ENCODE measurements at places on chromosomes 3 and 15.

DNA sequence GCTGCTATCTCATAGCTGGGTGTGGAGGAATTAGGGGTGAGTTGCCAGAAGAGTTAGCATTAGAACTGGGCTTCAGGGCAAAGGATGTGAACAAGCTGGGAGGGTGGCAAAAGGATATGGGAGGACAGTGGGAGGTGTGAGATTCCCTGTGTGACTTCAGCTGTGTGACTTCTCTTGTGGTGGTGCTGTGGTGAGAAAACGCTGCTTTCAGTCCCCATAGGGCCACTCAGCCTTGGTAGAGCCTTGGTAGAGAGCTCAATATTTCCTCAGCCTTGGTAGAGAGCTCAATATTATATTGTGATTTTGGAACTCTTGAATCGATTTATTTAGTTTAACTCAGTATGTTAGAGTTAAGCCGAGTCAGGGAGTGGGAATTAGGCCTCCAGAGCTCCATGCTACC is 499.7 kb downstream of the EDEM1 start:
- no peak for DNase-seq

- DNase-seq, result no peak
Observed at GRCh38 chr3:42652251-42652610, 1.3 kb upstream of the ZBTB47 start.

DNA sequence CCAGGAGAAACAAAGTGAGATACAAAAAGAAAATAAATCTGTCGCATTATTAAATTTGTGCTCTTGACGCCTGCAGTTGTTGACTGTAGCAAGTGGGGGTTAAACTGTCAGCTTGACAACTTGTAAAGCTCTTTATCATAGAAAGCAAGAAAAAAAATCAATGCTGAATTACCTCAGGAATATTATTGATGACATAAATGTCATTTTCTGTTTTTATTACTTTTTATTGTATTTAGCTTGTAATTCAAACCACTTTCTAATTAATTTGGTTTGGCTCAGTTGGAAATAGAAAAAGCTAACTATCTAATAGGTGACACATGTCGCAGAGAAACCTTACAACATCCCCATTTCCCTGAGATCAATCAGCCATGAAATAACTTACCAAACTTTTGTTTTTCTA is 195.3 kb downstream of the CDIN1 start:
- no peak for DNase-seq

GRCh38 chr3:72675243-72675642 is 173.0 kb downstream of the SHQ1 start:
- no peak for DNase-seq

GRCh38 chr3:124374583-124374982 is 355.7 kb upstream of the UMPS start:
- no peak for DNase-seq

GRCh38 chr3:139358841-139359562 is 15.2 kb downstream of the MRPS22 start:
- DNase-seq, result no peak

GRCh38 chr3:100269001-100269400 is 8.2 kb downstream of the TBC1D23 start:
- no peak for DNase-seq

DNA sequence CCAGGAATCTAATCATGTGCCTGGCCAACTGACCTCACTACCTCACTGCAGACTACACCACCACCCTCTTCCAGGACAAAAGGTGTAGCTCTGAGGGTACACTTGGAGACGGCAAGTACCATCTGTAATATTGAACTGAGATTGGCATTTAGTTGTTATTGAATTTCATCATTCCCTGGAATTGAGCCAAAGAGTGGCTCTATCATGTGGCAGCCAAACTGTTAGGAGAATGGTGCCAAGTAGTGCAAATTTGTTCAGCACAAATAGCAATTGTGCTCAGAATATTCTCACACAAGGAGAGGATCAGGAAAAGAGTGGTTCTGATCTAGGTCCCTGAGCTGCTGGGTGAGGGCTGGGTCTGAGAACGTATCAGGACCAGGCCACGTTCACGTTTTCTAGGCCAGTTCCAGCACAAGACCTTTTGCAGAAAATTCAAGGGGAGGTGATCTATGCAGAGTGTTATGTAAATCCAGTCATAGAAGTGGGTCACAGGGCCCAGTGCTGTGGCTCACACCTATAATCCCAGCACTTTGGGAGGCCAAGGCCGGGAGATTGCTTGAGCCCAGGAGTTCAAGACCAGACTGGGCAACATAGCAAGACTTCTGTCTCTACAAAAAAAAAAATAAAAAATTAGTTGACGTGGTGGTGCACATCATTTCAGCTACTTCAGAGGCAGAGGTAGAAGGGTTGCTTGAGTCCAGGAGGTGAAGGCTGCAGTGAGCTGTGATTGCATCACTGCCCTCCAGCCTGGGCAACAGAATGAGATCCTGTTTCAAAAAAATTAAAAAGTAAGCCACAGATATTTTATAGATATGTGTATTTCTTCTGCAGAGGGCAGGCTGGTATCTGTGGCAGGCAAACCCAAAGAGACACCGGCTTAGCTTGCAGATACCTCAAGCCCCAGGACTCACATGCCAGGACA is 31.9 kb upstream of the CFAP161 start:
- no peak for DNase-seq

GRCh38 chr3:26293329-26293844 is 329.2 kb upstream of the LRRC3B start:
- DNase-seq, result no peak

GRCh38 chr3:196843435-196844110 is 24.1 kb upstream of the SENP5 start:
- no peak for DNase-seq

DNA sequence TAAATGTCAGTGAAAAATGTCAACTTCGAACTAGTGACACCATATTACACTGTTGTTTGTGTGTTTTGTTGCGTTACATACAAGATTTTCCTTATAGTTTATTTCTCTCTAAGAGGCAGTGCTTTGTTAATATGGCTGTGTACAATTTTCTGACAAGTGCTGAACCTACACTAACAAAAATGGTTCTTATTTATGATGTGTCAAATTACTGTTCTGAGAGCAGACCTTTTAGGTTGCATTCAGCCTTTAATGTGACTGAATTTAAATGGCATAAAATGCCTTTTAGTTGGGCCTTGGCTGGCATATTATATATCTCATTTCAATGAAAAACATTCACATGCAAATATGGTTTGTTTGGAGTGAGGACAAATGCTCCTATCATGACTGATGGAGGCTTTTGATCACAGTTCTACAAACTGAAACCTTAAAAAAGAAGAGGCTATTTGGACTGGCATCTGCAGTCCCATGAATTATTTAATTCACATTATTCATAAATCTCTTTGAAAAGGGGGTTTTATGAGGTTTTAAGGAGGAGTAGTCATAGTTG is 750.6 kb downstream of the CADM2 start:
- no peak for DNase-seq
